ENCODE measurements at places on chromosomes 3 and 15. TPM values are rescaled to one million over a fixed set of nuclear protein-coding genes. Genes with fewer than 3 reads are reported as not detected.

The IGSF11 gene
- total RNA-seq: not detected

The ZNF660 gene
- total RNA-seq: 2.9 TPM

The GOLGA8G gene
- total RNA-seq: under 0.01 TPM

The CRBN gene
- total RNA-seq: 33.7 TPM

DNA sequence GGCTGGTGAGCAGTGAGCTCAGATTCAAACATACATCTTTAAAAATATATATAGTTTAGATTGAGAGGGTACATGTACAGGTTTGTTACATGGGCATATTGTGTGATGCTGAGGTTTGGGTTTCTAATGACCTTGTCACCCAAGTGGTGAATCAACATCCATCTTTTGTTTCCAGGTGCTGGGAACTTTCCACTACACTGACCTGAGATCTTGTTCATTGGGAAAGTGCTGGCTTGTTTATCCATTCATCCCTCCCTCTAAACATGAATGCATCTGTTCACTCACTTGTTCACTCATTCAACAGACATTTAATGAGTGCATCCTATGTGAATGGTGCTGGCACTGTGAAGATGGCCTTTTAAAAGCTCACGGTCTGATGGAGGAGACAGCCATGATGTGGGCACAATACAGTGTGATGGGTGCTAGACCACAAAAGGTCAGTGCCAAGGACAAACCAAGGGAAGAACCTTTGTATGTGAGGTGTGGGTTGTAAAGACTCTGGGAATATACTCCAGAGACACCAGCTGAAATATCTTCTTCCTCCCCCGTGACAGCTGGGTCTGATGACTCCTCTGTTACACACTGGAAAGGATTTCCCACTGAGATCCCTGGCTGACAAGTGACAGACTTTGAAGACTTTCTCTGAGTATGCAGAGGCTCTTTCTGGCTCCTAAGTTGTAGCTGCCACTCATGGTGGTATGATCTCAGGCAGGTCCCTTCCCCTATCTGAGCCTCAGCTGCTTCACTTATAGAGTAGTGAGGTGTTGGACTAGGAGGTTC is 16.2 kb upstream of the ITGA11 start:
- DNase-seq: peak; percentile 86

DNA sequence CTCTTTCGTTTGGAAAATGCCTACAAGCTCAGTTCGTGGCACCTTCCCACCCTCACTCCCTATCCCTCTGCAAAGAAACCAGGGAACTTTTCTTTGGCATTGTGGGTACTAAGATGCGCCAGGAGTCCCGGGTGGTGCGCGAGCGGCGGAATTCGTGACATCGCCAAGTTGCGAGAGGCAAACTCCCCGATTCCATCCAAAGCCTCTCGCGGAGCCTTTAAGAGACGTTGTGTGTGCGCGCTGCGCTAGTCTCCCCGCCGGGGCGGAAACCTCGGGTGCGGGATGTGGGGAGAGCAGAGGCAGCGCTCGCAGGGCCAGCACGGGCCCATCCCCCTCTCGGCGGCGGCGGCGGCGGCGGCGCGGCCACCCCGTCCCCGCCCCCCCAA is 443 bp upstream of the NR2F2 start:
- DNase-seq: peak; percentile 87

- peak; percentile 61 for DNase-seq
These were observed 72.0 kb downstream of the PDZRN3 start for GRCh38 chr3:73552700-73553099.

DNA sequence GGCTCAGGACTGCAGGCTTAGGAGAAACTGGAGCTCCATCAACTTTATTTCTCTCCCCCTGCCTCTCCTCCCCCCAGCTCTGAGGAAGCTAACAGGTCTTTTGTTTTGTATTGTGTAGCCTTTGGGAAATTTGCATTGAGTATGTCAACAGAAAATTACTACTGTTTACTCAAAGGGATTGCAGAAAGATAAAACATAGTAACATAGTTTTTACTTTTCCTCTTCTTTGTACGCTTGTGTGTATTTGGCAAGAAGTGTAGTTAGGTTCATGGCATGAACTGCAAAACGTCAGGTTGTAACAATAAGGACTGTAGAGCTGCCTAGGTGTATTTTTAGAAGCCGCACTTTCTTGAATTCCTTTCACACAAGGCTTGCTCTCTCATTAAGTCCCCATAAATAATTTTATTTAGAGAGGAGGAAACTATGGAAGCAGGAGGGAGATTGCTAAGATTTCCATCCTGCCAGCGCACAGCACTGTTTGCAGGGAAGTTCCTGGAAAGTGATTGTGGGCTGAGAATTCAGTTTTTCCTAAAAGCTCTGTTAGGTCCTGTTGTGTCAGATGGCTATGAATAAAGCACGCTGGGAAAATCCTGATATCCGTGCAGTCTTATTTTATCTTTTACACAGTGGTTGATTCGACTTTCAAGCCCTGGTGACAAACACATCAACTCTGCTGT is 21.1 kb upstream of the SATB1 start:
- no peak for DNase-seq

DNA sequence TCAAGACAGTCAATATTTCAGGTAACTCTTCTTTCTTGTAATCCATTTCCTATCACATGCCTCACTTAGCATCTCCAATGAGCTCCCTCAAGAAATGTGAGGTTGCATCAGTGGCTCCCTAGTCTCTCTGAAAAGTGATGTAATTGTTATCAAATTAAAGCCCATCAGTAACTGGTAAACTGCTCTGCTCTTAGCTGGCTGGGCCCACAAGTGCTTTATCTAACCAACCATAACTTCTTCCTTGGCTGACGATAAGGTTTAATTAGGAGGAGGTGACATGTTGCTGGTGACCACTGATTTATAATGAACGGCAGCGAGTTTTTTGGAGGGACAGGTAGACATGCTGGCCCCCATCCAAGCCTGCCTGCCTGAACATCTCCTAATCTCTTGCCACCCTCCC is 79.6 kb downstream of the RTP4 start:
- DNase-seq: no peak

Measured in LHCN-M2 (cell line).